Kidney glomerular epithelial cell (primary cell): ENCODE measurements at places on chromosomes 4 and X.
A peak's percentile ranks its signal among the peaks of the same experiment; 100 is the strongest.

DNA sequence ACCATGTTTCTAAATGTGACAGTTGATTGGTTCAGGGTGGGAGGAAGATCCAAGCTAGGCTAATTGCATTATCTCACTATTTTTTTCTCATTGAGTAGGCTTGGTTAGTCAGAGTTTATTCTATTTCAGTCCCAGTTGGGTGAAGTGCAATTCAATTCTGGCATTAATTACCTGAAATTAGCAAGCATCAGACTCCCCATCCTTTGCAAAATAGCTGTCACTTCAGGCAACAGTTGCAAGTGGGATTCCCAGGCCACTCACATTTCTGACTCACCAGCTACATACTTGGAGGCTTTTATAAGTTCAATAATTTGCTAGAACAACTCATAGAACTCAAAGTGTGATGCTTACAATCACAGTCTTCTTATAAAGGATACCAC, 155.8 kb upstream of the HAND2 start:
- DNase-seq: no peak

- peak; percentile 18 for DNase-seq
These were observed 551.5 kb upstream of the ZFP42 start for GRCh38 chr4:187444061-187444460.

DNA sequence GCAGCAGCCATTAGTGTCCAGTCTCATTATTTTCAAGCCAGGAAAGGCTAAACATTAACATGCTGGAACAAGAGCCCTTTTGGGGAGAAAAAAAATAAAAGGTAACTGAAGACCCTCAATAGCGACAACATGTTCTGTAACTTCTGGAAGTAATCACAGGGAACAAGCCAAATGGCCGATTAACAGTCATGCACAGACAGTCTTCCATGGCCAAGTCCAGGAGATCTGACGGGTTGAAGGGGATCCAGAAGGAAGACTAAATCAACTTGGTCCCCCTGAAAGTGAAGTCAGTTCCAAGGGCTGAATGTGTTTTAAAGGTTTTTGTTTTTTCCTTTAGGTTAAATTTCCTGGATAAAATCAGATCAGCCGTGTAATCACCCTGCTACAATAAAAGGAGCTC, 52.5 kb downstream of the LNX1 start:
- DNase-seq: no peak

DNA sequence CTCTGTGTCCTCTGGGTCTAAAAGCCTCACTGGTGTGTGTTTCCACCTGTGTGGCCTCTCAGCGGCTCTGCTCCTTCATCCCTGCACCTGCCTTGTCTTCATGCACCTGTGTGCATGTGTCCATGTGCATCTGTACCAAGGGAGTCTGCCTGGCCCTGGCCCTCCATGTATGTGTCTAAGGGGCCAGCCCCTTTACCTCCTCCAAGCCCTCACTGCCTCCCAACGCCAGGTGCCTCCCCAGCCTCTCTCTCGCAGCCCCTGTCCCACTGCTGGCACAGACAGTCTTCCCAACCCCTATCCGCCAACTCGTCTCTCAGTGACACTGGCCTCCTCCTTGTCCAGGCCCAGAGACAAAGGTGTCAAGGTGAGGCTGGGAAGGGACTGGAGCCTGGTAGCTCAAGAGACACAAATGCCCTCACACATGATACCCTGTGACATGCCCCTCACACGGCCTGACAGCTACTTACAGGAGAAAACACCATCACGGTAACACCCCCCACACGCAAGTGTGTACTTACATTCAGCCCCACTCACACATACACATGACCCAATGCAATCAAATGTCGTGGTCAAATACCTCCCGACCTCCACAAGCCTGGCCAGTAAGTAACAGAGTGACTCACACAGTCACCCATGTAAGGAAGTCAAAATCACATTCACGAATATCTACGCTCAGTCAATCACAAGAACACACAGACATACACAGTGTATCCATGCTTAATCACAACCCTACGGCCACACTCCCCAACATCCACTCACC, 11.4 kb downstream of the L1CAM start:
- DNase-seq: peak; percentile 5

DNA sequence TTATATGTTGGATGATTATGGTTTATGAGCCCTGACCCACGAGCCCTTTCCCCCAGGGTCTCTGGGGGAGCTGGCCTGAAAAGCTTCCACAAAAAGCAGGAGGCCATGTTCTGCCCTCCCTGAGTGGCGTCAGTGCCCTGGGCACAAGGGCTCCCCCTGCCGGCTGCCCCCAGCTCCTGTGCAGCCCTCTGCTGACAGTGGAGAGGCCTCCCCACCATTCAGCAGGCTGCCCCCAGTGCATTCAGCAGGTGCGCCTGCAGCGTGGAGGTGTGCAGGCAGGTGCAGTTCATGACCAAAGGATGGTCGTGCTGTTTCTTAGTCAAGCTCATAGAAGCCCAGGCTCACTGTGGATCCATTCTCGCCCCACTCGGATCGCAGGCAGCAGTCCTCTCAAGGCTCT, 12.5 kb upstream of the S100P start:
- no peak for DNase-seq

- DNase-seq: peak; percentile 16
These were observed 46.9 kb downstream of the SMAD1 start for GRCh38 chr4:145528601-145529000.

DNA sequence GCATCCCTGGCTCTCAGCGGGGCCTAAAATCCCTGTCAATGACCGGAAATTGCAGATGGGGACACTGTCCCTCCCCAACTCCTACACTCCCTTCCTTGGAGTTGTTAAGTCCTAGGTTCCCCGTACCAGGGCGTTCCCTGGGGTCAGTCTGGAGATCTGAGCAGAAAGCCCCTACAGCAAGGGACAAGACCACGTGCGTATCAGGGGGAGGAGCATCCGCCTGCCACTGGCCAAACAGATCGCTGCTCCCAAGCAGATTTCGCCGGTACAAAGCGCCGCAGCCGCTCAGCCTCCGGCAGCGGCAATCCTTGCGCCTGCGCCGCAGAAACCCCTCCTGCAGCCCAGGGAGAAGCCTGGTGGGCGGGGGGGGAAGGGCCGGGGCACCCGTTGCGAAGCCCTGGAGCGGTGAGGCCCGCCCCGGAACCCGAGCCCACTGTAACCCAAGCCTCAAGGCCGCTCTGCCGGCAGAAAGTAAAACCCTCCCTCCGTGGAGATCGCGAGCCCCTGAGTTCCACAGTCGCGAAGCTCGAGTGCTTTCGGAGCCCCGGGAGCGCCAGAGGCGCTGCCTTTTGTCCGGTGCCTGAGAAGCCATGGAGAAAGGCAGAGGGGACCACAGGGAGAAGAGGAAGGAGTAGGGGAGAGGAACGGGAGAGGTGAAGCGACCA, 2.7 kb downstream of the CRMP1 start:
- no peak for DNase-seq

DNA sequence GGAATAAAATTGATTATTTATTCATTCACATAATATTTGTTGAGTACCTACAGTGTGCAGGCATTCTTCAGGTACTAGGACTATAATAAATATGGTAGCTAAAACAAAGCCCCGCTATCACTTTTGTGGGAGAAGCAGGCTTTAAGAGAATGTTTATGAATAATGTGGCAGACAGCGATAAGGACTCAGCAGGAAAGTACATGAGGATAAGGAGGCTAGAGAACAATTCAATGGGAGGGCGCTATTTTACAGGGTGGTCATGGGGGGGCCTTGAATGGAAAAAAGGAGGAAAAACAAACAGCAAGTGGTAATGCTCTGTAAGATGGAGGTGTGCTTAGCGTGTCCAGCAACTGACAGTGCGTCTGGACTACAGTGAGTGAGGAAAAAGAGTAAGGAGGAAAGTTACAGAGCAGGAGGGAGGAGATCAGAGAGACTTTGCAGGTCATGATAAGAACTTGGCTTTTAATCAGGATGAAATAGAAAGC, 264.2 kb upstream of the ETNPPL start:
- no peak for DNase-seq

DNA sequence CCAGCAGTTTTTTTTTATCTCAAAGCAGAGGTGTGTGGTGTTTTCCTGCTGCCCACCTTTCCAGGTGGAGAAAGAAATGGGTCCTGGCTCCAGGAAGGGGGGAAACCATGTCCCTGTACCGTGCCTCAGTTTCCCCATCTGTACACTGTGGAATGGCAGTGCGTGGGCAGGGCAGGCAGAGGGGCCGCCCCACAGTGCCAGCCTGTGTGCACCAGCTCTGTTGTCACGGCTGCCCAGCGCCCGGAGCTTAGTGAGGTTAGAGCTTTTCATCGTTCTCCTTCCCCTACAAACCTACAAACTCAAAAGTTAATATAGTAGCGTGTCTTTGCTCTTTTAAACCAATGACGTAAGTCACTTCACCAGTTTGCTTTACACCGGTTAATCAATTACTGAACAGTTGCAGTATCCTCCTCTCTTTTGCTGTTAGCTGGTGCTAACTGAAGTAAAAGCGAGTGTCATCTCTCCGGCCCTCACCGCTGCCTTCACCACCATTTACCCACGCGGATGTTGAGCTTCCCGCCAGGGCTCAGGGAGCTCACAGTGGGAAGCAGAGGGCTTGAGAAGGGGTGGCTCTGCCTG, 114.8 kb upstream of the ADRA2C start:
- DNase-seq: peak; percentile 33

GRCh38 chr4:77465271-77465670, 140.3 kb upstream of the CXCL13 start:
- peak; percentile 18 for DNase-seq
